ENCODE measurements at places on chromosomes 1 and 21. TPM values are rescaled to one million over a fixed set of nuclear protein-coding genes. Genes with fewer than 3 reads are reported as not detected.

Gene GCSAML
- total RNA-seq: not detected

Gene LPGAT1
- 22.7 TPM for total RNA-seq

Gene TMPRSS15
- not detected for total RNA-seq

Gene CFHR3
- total RNA-seq: 0.23 TPM

Gene SPRR1B
- not detected for total RNA-seq

Gene TDRD5
- total RNA-seq: not detected

Gene OR2L3
- total RNA-seq: not detected

Gene CA6
- total RNA-seq: not detected

Gene KRTAP19-3
- not detected for total RNA-seq

Gene RPL5
- 1,144 TPM for total RNA-seq

Gene USP21
- 24.6 TPM for total RNA-seq

Gene DUSP10
- 3.6 TPM for total RNA-seq

Gene KRTAP21-1
- total RNA-seq: not detected

Gene WNT2B
- total RNA-seq: 0.24 TPM

Gene CFHR2
- total RNA-seq: not detected

Measured in A549 treated with CpdA at 1 μM for 4 hours (cell line).